NCI-H1694 (cell line): ENCODE measurements at places on chromosomes 6 and 20.

DNA sequence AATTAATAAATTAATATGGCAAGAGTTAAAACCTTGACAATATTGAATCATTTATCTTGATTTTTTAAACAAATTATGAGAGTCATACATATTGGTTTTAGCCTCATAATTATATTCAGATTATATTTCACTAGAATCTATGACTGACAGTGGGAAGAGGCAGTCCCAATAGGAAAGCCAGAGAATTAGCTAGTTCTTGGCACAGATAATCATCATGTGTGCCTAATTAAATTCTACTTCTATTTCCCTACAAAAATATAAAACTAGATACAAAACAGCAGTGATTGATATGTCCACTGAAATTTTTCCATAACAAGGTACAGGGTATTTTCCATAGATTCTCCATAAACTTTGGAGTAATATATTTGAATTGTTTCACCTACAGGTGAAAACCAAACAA is 38.6 kb downstream of the COL9A1 start:
- DNase-seq: no peak

DNA sequence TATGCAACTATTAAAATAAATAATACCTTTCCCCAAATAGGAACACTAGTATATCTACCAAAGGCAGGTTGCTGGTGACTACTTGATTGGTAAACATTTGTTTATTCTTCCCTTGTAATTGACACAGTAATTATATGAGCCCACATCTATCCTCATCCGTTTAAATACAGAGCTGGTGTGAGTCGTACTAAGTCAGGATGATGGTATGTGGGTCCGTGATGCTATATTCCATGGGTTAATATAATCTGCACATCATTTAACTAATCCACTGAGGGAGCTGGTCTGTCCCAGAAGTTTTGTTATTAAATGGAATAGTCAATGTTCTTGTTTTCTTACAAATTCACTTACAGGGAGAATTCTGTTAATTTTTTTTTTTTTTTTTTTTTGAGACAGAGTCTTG is 164.0 kb upstream of the AGPAT4 start:
- no peak for DNase-seq

- no peak for DNase-seq
Observed at GRCh38 chr20:44485830-44486198, 10.1 kb downstream of the TTPAL start.

DNA sequence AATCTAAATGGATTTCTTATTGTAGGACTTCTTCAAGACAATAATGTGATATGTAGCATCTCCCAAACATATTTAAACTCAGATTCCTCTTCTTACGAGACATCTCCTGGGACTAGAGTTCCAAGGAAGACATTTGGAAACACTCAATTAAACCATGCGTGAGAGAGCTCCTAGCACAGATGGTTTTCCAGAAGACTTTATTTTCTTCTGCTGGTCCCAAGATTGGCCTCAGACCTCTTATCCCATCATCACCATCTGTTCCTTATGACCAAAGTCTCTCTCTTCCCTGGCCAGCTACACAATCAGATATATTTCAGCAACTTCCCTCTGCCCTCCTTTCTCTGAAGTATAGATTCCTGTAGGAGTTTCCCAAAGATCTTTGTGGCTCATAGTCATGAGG is 93.2 kb upstream of the JARID2 start:
- no peak for DNase-seq

GRCh38 chr6:105917038-105917695 is 169.0 kb upstream of the PRDM1 start:
- no peak for DNase-seq

DNA sequence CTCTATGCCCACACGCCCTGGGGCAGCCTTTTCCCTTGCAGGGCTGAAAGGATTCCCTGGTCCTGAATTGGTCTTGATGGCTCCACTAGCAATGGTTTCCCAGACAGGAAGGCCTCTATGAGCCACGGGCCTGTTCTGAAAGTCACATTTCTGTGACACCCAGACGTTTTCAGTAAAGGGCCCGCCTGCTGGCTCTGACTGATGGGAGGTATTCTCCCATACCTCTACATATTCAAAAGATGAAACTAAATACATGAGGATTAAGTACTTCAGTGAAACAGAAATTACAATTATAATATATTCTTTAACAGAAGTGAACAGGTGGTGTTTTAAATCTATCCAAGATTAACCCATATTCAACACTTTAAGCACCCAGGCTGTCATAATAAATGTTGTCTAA is 629.8 kb downstream of the CDH26 start:
- DNase-seq: no peak
